HCEC 1CT (cell line): ENCODE measurements at places on chromosomes 2 and 18.

GRCh38 chr2:159968279-159968900 is 94.0 kb downstream of the PLA2R1 start:
- DNase-seq, result peak; percentile 36

DNA sequence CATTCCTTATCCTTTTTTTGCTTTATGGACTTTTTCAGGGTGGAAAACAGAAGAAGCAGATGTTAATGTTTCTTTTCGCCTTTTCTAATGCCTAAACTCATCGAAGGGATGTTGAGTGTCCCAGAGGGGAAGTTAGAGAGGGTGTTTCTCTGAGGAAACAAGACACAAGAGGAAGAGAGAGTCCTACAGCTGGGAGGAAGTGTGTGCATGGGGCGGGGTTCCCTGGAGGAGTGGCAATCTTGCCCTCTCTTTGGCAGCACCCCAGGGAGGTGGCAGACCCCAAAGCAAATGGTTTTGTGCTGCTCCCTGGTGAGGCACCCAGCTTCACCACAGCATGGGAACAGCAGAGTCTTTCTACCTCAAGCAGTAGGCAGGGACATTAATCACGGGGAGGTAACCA is 377.6 kb downstream of the RND3 start:
- DNase-seq, result no peak

- peak; percentile 55 for DNase-seq
These were observed 26.4 kb upstream of the MSTN start for GRCh38 chr2:190088917-190089316.

- peak; percentile 37 for DNase-seq
These were observed 54.7 kb downstream of the SCN9A start for GRCh38 chr2:166321076-166321475.

GRCh38 chr2:241586564-241587264 is 28.2 kb downstream of the BOK start:
- no peak for DNase-seq

DNA sequence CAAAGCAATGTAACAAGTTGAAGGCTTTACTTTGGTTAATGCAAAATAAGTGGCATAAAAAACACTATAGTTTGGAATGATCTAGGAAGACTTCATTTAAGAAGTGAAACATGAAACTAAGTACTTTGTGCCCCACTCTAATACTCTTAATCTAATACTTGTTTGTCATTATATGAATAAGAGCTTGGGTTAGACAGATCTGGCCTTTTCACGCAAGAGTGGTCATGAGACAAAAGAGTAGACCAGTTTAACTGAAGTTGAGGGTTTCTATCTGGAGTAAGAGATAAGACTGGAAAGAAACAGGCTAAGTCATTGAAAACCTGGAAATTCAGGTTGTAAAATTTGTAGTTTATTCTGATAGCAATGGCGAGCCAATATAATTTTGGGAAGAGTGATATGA is 2.8 kb downstream of the SLC30A6 start:
- no peak for DNase-seq
